ENCODE measurements at places on chromosomes 3 and 15.

GRCh38 chr3:60967141-60967540, 284.1 kb downstream of the FHIT start:
- DNase-seq, result no peak

- no peak for DNase-seq
Measured at GRCh38 chr15:45347989-45348388, 30.4 kb downstream of the GATM start.

DNA sequence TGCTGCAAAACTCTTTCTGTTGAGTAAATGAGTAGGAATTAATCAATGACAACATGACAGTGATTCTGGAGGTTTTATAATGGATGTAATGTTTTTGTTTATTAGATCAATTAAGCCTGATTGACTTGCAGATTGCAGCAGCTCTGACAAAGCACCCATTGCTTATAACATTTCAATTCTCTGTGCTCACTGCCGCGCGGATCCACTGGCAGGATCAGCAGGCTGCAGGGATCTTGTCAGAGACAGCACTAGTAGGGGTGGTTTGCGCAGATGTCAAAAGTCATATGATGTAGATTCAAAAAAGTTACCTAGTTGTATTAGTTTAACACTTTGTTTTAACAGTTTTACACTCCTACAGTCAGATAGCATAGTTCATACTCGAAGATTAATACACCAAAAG, 93.4 kb downstream of the MBNL1 start:
- peak; percentile 76 for DNase-seq

DNA sequence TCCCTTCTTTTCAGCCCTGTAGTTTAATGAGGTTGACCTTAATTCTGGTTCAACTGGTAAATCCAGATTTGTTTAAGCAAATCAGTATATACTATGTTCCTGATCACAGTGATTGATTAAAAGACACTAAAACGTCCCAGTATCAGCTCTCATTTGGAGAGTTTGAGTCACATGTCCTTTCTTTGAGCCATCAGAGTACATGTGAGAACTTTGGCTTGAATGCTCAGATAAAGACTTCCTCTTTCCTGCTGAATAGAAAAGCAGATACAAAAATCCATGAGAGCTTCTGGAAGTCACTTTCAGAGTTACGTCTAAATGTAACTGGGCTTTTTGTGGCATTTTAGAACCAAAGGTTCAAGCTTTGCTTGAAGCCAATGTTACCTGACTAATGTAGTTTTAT, 341.8 kb upstream of the SATB1 start:
- no peak for DNase-seq

- peak; percentile 33 for DNase-seq
Measured at GRCh38 chr15:98881526-98882520, 125.8 kb downstream of the PGPEP1L start.

GRCh38 chr3:182592747-182593146, 200.6 kb upstream of the ATP11B start:
- no peak for DNase-seq

DNA sequence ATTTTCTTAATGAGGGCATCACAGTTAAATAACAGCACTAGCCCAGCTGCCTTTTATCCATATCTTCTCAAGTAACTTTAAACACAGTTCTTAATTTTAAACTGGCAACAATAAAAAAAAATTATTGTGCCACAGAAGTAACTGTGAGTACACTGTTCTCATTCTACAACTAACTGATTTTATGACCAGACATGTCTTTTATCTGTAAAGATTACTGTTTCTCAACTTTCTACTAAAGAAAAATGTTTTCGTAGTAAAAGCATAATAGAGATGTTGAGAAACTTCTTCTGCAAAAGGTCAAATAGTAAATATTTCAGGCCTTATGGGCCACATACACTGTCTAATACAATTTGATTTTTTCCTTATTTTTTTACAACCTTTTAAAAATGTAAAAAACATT, 32.0 kb downstream of the PLOD2 start:
- DNase-seq, result no peak

DNA sequence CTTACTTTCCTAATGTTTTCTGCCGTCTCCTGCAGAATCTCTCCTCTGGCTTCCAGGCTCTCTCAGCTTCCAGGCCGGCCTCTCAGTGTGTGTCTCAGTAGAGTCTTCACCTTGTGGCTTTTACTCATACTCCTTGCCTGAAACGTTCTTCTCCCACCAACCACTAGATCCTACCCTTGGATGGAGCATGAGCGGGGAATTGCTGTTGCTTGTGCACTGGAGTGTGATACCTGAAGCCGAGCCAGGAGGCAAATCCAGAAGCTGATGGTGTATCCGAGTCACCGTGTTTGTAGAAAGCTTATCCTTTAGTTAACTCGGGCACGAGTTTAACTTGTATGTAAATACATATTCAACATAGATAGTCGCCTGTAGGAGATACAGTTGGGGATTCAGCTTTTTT, 285.0 kb upstream of the C2CD4B start:
- DNase-seq, result peak; percentile 1

DNA sequence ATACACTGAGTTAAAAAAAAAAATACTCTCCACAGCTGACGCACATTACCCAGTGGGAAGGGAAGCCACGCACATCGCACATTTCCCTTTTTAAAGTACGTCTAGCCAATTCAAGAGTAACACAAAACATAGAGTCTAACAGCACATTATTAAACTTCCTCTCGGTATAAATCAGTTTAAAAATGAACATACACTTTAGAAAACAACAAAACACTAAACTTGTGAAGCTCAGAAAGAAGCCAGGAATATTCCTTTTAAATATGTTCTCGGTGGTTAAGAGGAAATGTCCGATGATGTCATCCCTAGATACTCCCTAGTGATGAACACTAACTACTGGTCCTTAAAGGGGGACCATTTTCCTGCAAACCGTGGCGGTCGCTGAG, 721 bp downstream of the MYEF2 start:
- peak; percentile 40 for DNase-seq

DNA sequence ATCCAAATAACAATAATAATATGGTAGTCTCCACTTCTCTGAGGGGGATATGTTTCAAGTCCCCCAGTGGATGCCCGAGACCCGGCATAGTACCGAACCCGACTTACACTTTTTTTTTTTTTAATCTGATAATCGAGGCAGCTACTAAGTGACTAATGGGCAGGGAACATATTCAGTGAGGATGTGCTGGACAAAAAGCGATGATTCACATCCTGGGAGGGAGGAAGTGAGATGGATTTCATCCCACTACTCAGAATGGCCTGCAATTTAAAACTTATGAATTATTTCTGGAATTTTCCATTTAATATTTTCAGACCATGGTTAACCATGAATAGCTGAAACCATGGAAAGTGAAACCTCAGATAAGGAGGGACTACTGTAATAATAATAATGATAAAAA, 49.5 kb upstream of the SELENOK start:
- no peak for DNase-seq

GRCh38 chr3:135891121-135891520, 74.4 kb upstream of the PPP2R3A start:
- DNase-seq, result no peak

DNA sequence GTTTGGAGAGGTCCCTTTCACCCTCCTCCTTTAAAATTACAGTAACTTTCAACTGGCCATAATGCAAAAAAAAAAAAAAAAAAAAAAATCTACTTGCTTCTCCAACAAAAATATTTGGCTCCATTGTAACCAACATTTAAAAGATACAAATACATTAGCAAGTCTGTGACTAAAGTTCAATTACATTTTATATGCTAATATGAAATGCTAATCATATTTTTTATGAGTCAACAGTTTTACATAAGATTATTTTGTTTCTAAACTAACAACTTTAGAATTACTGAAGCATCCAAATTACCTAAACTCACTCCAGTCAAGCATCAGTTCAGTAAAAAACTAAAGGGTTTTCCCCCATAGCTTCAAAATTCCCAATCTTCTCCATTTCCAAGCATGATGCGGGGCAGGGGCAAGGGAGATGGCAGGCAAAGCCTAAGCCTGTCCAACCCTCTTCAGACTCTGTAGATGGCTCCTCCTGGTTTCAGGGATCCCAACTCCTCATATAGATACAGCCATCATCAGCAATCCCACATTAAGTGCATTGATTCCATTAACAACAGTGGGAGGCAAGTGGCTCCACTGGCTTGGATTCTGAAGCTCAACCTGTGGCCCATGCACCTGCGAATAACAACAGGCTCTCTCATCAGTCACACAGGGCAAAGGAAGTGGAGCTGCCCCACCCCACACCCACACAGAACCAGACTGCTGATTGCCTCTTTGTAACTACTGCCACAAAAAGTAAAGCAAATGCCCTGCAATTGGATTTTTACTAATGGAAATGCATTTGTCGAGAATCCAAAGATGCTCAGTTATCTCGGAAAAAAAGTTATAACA, 15.0 kb downstream of the SFMBT1 start:
- DNase-seq, result no peak

DNA sequence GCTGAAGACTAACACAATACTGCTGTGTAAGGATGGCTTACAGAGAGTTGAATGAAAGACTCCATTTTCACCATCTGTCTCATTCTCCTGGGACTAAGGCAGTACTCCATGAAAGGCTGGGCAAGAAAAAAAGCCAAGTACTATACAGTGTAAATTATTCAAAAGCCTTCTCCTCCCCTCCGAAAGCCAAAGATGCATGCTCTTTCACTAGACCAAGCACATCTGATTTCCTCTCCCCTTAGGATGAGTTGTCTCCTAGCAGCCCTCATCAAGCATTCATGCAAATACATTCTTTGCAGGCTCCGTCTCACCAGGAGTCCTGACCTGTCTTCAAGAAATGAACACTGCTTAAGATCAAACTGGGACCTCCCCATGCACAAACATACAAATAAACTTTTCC, 133.5 kb upstream of the THBS1 start:
- no peak for DNase-seq

GRCh38 chr3:177476495-177476894, 279.2 kb upstream of the TBL1XR1 start:
- no peak for DNase-seq

- DNase-seq, result no peak
Measured at GRCh38 chr3:129056451-129057173, 4.0 kb upstream of the GP9 start.

DNA sequence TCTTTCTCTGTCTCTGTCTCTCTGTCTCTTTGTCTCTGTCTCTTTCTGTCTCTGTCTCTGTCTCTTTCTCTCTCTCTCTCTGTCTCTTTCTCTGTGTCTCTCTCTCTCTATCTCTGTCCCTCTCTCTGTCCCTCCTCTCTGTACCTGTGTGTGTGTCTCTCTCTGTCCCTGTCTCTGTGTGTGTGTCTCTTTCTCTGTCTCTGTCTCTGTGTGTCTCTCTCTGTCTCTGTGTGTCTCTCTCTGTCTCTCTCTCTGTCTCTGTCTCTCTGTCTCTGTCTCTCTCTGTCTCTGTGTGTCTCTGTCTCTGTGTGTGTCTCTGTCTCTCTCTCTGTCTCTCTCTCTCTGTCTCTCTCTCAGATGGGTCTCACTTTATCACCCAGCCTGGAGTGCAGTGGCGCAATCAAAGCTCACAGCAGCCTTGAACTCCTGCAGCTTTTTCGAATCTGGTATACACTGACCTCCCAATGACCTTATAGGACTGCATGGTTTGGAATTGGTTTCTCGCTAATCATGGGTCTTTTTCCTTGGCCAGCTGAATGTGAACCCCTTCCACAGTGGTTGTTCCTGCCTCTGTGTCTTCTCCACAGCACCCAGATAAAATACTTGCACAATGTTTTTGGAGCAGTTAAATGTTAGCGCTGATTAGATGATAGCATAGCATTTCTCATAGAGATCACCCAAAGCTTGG, 102.6 kb upstream of the KLHL25 start:
- DNase-seq, result no peak

DNA sequence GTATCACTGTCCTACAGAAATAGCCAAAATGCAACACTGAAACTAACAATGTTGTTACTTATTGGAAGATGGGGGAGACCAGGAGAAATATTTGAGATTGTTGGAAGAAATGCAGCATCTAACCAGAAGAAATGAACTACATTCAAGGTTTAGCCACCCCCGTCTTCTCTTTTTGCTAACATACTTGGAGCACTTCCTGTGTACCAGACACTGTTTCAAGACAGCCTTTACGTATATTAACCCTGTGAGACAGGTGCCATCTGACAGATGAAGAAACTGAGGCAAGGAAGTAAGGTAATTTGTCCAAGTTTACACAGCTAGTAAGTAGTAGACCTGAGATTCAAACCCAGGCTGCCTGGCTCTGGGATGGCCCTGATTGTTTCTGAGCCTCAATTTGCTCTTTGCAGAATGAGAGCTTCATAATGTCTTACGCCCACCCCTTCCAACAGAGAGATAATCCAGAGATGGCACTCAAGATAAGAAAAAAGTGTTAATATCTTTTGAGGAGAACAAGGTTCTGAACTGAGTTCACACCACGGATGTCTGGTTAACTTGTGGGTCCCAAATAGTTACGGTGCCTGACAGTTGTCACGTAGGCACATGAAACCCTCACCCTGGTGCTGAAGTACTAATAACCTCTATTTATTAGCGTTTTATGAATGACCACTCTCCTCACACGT, 26.1 kb downstream of the RASGRP1 start:
- DNase-seq, result no peak

DNA sequence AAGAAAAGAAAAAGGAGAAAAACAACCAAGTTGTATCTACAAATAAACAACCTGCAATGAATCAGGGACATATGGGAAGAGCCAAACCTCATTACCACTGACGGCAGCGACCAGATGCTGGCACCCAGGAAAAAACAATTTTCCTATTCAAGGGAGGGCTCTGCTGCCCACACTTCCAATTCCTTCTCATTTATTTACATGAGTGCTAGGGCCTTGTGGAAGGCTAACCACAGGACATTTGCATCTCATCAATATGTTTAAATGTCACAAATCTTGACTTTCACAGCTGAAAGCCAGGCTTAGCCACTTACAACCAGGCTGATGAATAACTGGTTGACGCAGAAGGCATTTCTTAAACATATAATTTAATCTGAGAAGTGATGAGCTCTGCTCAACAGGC, 36.0 kb downstream of the RFTN1 start:
- DNase-seq, result no peak

- DNase-seq, result no peak
Measured at GRCh38 chr15:46251903-46252302, 617.1 kb downstream of the SQOR start.

DNA sequence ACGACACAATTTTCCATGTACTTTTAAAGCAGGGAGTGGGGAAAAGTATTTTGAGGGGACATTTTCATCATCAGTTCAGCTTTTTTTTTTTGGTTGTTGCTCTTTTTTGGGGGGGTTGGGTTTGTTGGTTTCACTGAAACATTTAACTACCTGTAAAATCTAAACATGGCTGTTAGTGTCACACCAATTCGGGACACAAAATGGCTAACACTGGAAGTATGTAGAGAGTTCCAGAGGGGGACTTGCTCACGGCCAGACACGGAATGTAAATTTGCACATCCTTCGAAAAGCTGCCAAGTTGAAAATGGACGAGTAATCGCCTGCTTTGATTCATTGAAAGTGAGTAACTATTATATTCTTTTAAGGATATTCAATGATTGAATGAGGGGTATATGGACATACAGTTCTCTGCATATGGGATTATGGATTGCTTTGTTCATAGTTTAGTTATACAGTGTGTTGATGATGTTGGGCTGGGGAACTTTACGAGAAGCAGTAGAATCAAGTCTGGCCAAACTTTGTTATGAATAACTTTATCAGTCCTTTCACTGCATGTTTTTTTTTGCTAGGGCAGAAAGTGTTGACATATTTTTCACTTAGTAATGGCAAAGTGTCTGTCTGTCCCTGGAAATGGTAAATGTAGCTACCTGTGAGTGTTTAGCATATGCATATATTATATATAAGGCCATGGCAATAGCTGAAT, 31.5 kb downstream of the MBNL1 start:
- no peak for DNase-seq

Data from Ammon's horn (tissue), 1 donor.